ENCODE measurements at places on chromosomes 3 and 15.

DNA sequence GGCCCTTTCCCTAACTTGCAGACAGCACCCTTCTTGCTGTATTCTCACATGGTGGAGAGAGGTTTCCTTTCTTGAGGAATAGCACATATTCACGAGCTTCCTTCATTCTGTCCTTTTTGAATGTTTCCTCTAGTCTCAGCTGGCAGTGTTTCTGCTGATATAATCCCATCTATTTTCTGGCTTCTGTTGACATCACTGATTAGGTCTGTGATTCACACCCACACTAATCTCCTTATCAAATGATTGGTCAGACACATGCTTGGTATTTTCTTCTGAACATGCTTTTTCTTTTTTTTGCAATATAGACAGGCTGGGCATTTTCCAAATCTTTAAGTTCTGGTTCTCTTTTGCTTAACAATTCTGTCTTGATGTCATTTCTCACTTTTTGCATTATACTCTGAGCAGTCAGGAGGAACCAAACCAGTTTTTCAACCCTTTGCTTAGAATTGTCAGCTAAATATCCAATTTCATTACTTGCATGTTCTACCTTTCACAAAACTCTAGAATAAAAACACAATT, 65.4 kb downstream of the OXSM start:
- no peak for DNase-seq

GRCh38 chr15:25773248-25773647, 89.9 kb downstream of the ATP10A start:
- DNase-seq: no peak

GRCh38 chr3:11099306-11099705, 55.0 kb upstream of the HRH1 start:
- DNase-seq: no peak

- no peak for DNase-seq
Measured at GRCh38 chr3:87045473-87045872, 54.5 kb upstream of the VGLL3 start.

- DNase-seq: no peak
Measured at GRCh38 chr3:58668247-58668646, 1.7 kb upstream of the FAM3D start.

- no peak for DNase-seq
Measured at GRCh38 chr3:143826296-143826695, 22.0 kb downstream of the SLC9A9 start.

DNA sequence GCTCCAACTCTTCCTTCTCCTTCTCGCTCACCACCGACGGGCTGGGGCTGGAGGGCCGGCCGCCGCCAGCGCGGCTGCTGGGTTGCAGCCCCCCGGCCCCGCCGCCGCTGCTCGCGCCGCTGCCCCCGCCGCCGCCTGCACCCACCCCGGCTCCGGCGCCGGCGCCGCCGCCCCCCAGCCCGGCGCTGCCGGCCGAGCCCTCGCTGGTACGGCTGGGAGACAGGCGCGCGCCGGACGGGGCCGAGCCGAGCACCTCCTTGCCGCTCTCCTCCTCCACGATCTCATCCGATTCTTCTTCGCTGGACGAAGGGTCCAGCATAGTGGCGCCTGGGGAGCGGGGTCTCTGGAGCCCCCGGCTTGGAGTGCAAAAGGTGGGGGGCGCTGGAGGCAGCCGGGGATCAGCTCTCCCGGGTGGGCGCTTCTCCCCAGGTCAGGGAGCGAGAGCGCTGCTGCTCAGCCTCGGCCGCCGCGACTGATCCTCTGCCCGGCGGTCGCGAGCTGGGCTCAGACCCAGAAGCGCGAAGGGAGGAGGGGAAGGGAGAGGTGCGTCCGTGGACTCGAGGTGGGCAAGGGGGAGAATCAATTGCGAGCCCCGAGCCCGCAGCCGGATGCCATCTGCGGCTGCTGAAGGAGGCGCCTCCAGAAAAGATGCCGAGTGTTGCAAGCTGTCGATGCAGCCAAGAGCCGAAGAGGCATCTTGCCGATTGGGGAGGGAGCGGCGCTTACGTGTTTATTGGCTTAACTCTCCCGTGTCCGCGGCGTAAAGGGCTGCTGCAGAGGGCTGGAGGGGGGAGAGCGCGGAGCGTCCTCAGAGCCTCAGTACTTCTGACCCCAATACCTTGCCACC, at the start of gene CADPS:
TSS of gene CADPS (minus strand) at position 706 of the 847 bp plus-strand sequence. CDS start at position 319, 387 bp downstream.
- no peak for DNase-seq

GRCh38 chr3:71285086-71285485, 298.4 kb downstream of the FOXP1 start:
- no peak for DNase-seq

- no peak for DNase-seq
Measured at GRCh38 chr15:91861223-91861622, 7.7 kb downstream of the SLCO3A1 start.
